Neuronal stem cell (in vitro differentiated cells): ENCODE measurements at places on chromosomes 2 and 18.

DNA sequence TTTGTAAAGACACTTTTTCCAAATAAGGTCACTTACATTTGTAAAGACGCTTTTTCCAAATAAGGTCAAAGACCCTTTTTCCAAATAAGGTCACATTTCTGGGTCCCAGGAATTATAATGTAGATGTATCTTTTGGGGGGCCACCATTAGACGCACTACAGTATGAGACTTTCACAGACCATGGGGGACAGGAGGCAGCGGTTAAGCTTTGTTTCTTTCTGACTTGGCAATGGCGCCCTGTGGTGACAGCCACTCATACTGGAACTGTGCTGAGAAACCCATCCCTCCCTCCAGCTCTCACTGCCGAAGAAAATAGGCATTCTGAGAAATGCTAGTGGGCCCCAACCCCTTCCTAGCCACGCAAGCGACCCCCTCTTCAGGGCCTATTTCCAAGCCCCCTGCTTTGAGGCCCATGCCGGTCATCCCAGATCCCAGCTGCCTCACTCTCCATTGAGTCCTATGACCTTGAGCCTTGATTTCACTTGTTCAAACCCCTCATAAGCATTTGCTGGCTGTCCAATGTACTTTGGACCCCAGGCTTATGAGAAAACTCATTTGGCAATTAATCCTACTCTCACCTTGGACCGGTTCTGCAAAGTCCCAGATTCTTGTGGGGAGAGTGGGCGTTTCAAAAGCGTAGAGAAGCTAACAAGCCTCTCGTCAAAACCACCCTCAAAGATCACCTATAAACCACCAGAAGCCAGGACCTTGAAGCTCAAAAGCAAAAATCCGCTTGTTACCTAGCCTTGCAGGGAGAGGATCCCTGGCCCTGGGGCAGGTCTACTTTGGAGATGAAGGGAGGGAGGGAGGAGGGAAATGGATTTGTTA lies 11.3 kb upstream of the SPATA3 start:
- no peak for DNase-seq

DNA sequence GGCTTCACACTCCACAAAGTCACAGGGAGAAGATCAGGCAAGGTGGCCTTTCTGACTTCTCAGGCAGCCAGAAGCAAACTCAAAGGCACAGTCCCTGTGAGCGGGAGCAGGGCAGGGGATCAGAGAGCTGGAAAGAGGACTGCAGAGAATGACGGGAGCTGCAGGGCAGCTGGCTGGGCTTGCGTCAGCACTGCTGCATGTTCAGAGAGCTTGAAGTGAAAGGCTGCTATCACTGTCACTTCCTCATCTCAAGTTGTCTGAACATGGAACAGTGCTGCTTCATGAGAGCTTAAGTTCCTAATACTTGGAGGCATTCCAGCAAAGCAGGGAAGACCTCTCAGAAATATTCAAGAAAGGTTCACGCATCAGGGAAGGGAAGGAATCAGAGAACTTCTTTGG lies 20.4 kb downstream of the TGFBRAP1 start:
- no peak for DNase-seq

- no peak for DNase-seq
These were observed 1159.0 kb downstream of the RPIA start for GRCh38 chr2:89850481-89850880.

DNA sequence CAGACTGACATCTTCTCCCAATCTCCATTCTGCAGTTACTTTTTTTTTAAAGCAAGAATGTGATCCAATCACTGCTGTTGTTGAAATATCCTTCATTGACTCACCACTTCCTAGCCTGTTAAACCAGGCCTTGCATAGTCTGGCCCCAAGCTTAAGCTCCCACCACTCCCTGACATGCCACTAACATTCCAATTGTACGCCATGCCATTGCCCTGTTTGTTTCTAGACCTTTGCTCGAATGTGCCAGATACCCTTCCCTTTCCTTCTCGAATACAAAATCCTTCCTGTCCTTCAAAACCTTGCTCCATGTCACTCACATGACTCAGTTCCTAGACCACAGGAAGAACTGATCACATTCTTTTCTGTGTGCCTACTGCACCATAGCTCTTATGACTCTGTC lies 224.2 kb downstream of the CYRIA start:
- no peak for DNase-seq

DNA sequence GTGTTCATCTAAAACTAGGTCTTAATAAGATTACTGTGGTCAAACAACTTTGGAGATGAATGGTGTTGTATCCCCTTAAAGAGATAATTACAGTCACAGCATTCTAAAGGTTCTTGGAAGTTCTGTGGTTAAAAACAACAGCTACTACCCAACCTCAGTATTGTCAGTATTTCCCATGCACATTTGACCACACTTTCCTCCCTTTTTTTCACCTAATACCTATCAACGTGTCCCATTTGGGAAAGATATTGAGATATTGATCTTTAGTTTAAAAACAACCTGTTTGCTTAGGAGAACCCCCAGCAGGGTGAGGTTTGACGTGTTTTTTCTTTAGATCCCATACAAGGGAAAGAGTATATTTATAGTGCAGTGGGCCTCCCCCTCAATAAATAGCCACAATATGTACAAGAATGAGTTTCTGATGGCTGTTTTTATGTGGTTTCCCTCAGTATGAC lies 65.6 kb downstream of the WDR7 start:
- DNase-seq = no peak
